Midbrain (tissue), 1 donor: ENCODE measurements at places on chromosomes 4 and X.
A peak's percentile ranks its signal among the peaks of the same experiment; 100 is the strongest.

DNA sequence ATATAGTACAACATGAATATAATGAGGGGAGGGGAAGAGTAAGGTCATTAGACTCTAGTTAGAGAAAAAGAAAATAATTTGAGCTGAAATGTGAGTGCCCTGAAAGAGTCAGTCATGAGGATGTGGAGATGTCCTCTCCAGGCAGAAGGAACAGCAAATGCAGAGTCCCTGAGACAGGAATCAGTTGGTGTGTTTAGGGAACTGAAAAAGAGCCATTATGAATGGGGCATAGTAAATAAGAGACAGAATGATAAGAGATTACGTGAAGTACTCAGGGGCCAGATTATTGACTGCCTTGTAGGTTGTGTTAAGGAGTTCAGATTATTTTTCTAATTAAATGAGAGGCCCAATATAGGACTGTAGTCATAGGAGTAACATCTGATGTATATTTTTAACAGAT, 147.0 kb downstream of the PDLIM5 start:
- DNase-seq, result no peak

DNA sequence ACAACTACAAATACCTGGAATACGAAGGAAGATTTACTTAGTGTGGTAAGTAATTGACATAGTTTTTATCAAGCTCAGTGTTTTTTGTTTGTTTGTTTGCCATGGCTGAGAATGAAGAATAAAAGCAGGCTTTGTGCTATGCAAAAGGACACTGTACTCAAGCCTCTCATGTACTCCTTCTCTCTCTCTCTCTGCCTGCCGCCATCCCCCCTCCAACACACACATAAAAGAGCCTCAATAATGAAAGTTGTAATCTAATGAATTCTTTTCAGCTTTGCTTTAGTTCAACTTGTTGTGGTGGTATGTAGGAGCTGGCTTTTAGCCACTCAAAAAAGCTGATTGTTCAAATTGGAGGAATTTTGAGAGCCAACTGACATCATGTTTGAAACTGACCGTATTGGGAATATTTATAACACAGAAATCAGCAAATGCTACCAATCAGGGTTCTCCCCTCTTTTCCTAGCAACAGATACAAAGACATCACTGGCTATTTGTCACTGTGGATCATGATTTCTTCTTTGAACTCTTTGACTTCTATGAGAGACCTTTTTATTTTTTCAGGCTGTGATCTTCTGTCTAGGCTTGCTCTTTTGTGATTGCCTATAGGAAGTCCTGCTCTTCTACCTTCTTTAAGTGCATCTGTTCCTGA, 1148.8 kb downstream of the RAPGEF2 start:
- DNase-seq, result no peak

GRCh38 chrX:81308086-81308829, 106.4 kb downstream of the SH3BGRL start:
- no peak for DNase-seq

DNA sequence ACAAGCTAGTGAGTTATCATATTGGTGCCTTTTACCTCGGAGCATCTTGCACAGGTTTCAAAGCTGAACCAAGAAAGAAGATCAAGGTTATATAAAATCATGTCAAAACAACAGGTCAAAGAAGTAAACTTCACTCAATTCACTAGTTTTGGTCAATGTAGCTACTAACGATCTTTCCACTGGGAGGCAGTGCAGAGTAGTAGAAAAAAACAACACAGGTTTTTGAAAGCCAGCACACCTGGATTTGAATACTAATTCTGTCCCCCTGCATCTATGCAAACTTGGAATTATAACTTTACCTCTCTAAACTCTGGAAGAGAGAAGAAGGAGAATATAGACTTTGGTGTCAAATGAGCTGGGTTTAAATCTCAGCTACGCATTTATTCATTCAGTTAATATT, 266.1 kb downstream of the GRIA3 start:
- peak; percentile 1 for DNase-seq

DNA sequence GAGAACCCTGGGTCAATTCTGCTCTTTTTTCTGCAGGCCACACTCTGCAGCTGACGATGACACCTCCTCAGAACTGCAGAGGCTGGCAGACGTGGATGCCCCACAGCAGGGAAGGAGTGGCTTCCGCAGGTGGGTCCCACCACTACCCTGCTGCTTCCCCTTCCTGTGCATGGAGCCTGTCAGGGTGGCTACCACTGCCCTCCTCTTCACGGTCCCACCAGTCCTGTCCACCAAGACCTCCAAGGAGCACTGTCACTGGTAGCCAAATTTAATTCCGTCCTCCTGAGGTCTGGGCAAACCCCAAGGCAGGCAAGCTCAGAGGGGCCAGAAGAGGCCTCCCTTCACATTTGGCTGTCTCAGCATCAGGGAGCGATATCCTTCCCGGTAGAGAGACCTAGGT, 4.2 kb downstream of the CNGA2 start:
- DNase-seq, result no peak

DNA sequence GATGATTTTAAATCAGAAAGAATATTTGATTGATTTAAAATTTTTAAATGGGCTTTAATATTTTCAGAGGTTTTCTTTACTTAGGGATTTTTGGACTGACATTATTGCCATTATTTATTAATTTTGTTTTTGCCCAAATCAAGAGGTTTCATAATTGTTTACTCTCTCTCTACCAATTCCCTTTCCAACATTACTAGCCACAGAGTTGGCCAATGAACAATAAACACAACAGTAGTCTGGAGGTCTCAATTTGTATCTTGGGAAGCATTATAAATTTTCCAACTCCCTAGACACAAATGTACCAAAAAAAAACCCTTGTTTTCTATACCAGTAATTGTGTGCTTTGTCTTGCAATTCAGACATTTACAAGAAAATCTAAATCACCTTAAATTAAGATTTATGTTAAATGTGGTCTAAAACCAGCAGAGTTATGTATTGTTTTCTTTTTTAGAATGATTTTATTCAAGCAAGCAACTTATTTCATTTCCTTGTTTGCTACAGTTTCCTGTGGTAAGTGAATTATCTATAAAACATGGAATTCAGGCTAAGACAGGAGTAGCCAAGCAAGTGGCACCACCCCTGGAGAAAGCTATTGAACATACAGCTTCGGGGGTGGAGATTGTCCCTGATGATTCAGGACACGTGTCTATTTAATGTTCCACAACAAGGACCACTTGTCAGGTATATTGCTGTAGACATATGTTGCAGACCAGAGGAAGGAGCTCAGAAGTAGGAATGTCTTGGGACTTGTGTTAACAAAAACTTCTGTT, 622 bp downstream of the KLKB1 start:
- no peak for DNase-seq

DNA sequence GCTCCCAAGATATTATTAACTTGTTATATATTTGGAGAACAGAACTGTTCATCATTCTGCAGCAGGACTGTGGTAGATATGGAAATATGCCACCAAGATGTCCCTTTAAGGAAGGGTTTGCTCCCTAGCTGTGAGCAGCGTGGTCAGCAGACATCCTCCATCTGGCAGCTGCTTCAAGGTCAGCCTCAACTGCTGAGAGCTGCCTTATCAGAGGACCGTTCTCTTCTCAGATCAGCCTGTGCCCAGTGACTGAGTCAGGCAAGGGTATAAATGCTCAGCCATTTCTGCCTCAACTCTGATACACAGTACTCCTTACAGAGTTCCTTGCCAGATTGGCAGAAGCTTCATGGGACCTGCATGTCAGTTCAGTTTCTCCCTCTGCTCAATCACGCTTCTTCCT, 63.4 kb upstream of the MAGEB2 start:
- no peak for DNase-seq

- DNase-seq, result no peak
Observed at GRCh38 chrX:17435476-17435875, 60.5 kb downstream of the NHS start.
